Kidney tubule cell (primary cell): ENCODE measurements at places on chromosomes 3 and 15.

GRCh38 chr3:159114582-159114981, 312.7 kb downstream of the MFSD1 start:
- no peak for DNase-seq

DNA sequence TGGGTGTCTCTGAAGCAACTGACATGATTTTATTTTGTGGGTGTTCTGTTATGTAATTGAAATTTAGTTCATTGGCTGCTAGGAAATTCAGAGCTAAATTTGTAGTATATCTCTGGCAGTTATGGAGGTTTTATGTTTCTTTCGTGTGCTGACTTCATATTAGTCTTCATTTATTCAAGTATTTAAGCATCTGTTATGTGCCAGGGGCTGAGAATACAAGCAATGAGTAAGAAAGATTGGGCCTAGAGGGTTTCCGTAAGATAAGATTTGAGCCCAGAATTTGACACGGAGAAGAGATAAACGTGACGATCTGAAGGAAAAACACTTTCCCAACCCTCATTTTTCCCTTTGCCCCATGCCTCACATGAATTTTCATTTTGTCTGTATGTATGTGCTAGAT, 75.2 kb upstream of the ACKR4 start:
- DNase-seq = no peak

DNA sequence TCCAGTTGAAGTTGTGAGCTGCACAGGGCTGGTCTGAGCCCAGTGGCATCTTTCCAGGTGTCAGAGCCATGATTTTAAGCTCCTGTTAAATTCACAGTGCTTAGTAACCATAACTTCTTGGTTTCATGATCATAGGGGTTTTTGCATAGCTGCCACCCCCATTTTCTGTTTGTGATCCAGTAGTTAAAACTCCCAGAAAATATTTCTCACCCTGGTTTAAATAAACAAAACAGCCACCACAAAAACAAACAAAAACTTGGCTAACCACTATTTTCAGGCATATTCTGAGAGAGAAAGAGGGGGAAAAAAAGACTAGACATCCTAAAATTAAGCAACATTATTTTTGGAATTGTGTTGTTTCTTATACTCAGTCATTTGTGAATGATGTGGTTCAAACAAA, 175.3 kb downstream of the IGF1R start:
- no peak for DNase-seq

DNA sequence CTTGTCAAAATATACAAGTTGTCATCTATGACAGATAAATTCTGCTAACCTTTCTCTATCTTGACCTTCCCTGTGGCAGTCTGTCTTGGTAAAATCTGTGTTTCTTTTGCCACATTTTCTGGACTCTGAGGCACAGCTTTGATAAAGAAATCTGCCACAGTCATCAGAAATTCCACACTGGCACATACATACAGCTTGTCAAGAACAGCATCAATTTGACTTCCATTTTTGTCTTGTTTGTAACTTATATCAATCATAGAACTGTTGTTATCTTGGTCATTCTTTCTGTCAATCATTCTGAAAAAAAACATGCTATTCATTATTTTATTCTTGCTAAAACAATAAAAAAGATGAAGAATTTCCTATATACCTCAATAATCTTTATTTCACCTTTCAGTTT, 130.8 kb downstream of the VPS13C start:
- no peak for DNase-seq

GRCh38 chr3:7000501-7000900, 139.6 kb downstream of the GRM7 start:
- DNase-seq = peak; percentile 94

- DNase-seq = no peak
Observed at GRCh38 chr3:56673781-56674457, 9.1 kb downstream of the TASOR start.

DNA sequence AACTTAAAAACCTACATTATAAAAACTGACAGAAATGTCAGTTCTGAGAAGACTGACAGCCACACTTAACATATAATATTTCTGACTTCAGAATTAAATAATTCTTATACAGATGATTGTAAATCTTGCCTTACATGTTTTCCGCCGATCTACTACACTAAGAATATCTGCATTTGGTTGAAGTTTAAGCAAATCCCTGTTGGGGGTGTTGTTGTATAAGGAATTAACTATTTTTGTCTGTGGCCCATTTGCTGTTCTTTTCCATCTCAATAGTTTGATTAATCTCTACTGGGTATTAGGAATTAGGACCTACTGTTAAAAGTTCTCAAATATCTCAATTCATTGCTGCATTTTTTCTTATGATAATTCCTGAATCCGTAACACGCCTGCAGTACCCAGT, 838.3 kb upstream of the ROBO1 start:
- no peak for DNase-seq

- no peak for DNase-seq
Observed at GRCh38 chr15:20645956-20646355, 104.4 kb upstream of the GOLGA6L6 start.

- peak; percentile 81 for DNase-seq
Observed at GRCh38 chr3:133944181-133944580, 48.5 kb upstream of the RAB6B start.

GRCh38 chr3:13085846-13086179, 12.6 kb upstream of the IQSEC1 start:
- no peak for DNase-seq

DNA sequence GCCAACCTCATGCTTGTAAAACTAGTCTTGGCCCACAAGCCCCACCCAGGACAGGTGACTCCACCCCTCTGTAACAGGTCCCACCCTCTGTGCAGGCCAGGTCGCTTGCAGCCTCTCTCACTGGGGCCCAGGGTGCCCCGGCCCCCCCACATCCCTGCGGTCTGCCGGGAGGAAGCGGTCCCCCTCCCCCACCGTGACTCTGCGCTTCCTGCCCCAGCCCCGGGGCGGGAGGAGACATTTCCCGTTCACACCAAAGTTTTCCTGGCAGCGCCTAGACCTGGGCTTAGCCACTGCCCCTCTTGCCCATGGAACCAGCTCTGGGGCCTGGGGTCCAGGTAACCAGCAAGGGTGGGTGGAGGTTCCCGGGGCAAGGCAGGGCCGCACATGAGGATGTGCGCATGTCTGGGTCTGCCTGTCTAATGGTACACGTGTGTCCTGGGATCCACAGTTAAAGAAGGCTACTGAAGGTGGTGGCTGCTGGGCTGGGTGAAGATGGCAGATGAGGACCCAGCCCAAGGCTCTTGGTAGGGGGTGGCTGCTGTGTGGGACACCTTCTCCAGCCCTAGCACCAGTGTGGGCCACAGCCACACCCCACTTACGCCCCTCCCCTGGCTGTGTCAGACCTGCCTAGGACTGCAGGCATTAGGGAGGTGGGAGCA, 8.4 kb downstream of the NBEAL2 start:
- DNase-seq = no peak

DNA sequence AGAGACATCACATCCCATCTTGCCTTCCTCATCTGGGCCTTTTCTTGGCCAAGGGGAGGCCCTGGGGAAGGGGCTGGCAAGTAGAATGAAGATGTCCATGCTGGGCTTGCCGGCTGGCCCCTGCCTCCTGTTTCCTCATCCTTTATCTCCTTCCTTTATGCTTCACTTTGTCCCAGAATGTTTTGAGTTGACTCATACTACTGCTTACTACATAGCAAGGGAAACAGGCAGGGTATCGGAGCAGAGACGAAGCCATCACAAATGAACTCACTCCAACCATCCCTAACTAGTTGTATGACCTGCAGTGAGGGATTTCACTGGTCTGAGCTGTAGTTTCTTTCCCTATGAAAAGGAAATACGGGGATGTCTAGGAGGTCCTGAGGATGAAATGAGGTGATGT, 66.0 kb downstream of the CHDH start:
- DNase-seq = no peak

- DNase-seq = no peak
Observed at GRCh38 chr15:98876451-98877369, 130.9 kb downstream of the PGPEP1L start.

DNA sequence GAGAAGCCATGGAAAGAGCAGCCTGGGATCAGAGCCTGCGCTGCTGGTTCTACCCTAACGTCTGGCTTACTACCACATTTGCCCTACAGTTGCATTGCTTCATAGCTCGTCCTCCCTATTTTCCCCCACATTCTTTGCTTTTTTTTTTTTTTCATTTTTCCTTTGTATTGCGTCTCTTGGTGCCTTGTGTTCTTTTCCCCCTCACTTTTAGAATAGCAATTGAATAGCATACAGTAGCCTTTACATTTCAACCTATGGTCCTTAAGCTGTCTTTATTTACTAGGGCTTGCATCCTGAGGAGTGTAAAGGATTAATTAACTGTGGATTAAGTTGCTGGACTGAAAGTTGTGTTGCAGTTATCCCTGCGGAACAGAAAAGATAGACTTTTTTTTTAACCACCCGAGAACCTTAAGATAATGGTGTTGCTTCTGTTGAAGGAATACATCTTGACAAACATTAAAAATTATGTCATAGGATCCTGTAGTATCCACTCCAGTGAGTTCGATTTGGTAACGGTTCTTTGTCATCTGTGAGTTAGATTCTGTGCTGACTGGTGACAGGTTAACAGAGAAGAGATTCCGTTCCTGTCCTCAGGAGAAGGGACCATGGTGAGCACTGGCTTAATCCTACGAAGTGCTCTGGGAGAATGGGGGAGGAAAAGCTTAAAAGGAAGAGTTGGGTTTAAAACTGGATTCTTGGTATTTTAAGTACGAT, 417.4 kb upstream of the NAALADL2 start:
- peak; percentile 30 for DNase-seq

DNA sequence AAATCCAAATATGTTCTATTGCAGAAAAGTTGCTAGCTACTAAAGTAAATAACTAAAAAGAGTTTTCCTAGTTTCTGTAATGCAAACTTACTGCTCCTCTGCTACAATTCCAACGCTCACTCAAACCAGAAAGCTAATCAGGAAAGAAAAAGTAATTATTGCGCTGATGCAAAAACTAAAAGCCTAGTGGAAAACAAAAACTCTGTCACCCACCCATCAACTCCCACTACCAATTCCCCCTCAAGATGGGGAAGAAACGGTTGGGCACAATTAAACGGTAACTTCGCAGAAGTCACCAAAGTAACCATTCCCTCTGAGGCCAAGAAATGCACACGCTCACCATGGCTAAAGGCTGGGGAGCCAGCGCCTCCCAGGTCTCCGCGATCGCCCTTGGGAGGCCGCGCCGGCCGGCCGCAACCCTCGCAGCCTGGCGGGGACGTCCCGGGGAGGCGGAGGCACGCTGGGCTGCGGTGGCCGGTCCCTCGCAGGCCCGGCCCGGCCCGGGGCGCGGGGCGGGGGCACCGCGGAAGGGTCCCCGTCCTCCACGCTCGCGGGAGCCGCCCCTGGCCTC, 684 bp downstream of the SLTM start:
- DNase-seq = no peak

- DNase-seq = no peak
Observed at GRCh38 chr3:9507586-9508578, 45.7 kb downstream of the LHFPL4 start.

DNA sequence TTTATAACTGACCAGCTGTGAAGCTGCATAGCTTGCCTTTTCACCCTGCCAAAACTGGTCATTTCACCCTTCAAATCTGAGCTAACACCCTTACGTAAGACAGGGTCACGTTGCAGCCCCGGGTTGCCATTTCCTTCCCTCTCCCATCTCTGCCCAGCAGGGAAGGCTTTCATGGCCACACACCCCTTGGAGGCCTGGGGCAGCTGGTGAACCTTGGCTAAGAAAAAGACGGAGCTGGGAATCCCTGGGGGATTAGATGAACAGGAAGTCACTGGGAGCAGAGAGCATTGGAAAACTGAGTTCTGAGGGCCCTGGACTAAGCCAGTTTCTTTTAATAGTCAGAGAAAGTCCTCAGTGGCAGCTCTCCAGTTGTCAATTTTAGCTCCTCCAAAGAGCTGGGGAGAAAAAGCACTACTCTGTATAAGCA, 67.8 kb downstream of the TTC23 start:
- DNase-seq = no peak

DNA sequence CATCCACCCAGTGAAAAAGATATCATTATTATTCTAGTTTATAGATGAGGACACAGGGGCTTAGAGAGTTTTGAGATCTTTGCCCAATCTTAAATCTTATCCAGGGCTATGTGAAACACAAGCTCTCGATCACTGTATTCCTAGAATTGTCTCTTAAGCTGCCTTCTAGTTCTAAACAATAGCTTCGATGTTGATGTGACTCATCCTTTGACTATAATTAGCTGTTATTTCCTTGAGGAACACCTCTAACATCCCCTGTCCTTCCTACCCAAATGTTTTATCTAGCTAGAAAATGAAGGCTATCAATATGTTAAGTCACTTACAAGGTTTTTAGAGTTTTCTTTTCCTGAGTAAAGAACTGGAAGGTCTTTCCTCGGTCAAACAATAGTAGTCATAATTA, 83.1 kb upstream of the STAC start:
- DNase-seq = no peak

DNA sequence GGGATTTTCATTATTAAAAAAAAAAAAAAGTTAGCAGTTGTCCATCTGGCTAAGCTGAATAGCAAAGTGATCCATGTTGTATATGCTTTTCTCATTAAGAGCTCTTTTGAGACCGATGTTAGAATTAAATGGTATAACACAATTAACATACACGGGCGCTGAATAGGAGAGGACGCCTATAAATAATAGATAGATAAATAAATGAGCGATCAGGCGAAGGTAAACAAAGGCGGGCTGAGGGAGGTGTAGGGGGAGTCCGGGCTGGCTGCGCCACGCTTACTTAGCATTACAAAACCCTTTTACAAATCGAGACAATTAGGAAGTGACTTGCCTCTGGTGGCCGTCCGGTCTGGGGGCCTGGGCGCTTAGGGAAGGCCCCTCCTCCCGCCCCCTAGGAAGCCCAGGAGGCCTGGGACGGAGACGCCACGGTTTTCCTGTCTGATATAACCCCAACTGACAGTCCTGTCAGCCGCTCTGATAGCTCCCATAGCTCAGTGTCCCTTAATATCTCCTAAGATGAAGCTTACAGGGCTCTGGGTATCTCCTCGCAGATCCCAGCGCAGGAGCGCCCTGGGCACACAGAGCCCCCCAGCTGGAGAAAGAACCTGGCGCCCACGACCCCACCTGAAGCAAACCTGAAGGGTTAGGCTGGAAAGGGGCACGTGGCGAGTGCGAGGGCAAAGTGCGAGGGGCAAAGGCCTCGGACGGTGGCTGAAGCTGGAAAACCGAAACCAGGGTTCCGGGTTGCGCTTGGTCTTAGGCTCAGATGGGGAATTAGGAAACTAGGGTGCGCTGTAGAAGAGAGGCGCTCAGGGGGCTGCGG, 3.6 kb downstream of the SOX14 start:
- no peak for DNase-seq

DNA sequence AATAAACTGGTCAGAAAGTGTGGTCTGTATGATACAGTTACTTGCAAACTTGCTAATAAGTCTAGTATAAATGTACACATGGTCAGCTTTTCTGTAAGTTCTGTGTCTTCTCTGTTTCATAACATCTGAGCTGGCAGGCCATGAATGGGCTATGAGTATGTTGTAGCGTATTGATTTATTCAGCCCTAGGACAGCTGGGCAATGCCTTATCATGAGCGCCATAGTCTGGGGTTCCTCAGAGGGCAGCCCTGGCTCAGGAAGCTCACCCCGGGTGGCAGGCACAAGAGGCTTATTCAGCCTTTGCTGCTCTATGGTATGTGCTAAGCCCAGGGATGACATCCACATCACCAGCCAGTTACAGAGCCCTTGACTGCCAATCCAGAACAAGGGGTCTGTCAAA, 50.7 kb upstream of the CCR2 start:
- DNase-seq = no peak

- DNase-seq = no peak
Observed at GRCh38 chr3:153513236-153513635, 351.2 kb downstream of the RAP2B start.

GRCh38 chr15:37995461-37996347, 61.3 kb downstream of the TMCO5A start:
- peak; percentile 53 for DNase-seq

GRCh38 chr3:81394651-81395524, 366.6 kb downstream of the GBE1 start:
- no peak for DNase-seq
